ENCODE measurements at places on chromosomes 6 and 20.

DNA sequence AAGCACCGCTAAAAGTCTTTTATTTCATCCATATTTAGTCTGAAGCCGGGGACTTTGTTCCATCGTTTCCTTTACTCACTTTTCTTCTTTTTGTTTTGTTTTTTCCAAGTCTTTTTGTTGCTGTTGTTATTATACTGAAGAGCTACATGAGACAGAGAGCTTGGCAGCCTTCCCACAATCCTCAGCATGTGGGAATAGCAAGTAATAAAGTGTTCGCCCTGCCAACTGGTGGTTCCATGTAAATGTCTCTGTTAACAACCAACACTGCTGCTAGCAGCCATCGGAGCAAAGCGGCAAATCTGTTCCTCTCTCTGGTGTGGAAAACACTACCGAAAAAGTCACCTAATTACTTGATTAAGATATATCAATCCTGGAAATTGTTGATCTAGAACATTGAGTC, 437.8 kb upstream of the ID4 start:
- DNase-seq: no peak

DNA sequence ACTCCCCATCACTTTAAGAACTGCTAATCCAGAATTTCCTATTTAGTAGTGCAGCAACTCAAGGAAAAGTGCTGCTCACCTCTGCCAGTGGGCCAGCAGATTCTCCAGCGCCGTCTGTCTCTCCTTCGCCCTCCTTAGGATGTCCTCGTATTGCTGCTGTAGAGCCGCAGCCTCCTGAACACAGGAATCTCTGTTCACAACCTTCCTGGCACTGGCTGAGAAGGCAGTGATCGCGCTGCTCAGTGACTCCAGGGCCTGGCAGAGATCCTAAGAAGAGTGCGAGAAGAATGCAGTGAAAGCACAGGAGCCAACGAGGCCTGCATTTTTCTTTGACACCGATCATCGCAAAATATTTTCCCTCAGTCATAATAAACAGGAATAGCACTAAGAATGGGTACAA, 209.0 kb downstream of the SYNE1 start:
- no peak for DNase-seq

GRCh38 chr20:62040381-62040922, 25.2 kb downstream of the TAF4 start:
- no peak for DNase-seq

DNA sequence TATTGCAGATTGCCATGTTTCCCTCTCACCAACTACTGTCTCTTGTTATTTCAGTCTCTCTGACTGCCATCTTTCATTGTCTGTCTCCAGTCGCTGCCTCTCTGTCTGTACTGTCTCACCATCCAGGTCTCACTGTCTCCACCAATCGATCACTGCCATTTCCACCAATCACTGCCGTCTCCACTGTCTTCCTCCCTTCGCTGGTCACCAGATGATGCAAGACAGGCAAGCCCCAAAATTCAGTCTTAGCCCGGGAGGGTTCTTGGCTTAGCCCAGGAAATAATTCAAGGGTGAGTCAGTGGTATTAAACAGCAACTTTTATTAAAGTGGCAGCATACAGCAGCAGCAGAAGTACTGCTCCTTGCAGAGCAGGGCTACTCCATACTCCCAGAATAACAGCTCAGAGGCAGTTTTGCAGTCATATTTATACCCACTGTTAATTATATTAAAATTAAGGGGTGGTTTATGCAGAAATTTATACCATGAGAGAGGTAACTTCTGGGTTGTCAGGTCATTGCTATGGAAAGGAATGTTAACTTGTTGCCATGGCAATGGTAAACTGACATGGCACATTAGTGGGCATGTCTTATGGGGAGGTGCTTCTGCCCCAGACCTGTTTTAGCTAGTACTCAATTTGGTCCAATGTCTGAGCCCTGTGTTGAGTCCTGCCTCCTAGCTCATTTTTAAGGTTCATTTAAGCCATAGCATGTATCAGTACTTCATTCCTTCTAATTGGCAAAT, 23.0 kb upstream of the ECHDC1 start:
- DNase-seq: no peak

GRCh38 chr6:50007819-50008218, 14.0 kb downstream of the DEFB110 start:
- DNase-seq: no peak

DNA sequence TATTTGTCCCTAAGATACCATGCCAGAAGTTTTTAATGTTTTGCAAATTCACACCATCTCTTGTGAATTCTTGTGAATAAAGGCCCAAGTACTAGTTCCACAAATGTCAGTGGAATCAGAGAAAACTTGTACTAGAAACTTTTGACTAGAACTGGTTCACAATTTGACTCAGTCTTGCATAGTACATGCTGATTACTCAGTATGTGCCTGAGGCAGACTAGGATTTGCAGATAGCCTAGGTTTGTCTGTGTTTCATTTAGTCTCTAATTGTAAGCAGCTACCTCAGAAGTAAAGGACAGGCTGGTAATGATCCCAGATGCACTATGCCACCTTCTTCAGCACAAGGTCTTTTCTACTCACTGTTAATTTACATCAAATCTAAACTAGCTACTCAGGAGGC, 34.2 kb upstream of the GSTA4 start:
- DNase-seq: no peak

DNA sequence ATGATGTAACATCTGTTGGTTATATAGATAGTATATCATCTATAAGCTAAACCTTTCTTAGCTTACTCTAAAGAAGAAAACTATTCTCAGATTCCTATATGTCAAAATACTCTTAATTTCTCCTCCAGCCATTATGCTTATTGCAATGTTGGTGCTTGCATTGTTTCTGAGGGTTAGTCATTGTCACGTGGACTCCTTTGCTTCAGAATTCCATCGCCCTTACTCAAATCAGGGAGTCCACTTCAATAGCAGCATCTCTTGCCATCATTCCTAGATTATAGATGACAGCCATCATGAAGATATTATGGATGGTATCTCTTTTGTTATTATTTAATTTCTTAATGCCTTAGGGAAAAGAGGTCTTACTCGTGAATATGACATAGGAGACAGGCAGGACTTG, 776.1 kb downstream of the TENT5A start:
- no peak for DNase-seq

GRCh38 chr20:53809728-53810365, 216.2 kb upstream of the ZNF217 start:
- DNase-seq: no peak

DNA sequence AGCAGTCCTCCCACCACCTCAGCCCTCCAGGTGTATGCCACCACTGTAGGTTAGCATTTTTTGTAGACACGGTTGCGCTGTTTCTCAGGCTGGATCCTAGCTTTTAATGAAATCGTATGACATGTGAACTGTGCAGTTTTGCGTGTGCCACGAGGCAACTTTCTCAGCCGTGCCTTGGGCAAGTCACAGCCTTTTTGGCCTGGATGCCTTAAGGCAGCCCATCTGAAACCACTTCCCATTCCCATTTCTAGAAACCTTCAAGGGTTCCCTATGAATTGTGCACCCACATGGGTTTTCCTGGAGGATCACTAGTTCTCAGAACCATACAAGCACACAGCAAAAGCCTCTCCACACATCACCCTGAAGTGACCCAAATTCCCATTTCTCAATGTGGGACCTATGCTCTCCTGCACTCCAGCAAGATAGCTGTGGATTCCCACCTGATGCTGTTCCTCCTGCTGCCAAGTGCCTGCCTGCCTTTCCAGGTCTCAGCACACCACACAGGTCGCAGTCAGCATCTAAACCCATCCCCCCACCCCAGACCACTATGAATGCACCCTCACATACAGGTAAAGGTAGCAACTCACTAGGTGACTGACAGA, 28.9 kb downstream of the SNX5 start:
- DNase-seq: no peak

GRCh38 chr20:227439-228105, 514 bp downstream of the DEFB129 start:
- no peak for DNase-seq

DNA sequence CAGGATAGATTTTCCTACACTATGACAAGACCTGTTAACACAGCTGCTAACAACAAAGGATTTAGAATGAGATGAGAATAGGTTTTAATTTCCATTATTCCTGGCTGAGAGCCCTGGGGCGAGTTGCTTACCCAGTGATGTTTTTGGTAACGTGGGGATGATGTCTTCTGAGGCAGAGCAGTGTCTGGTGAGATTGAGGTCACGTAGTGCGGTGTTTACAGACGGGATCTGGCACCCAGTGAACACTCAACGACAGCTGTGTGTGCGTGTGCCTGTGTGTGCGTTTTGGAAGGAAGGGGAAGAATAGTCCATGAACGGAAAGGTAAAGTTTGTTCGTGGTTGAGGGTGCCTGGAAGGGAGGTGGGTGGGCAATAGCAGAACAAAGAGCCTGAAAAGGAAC, 384.7 kb downstream of the C6orf118 start:
- DNase-seq: no peak

- no peak for DNase-seq
These were observed 12.5 kb upstream of the R3HDML start for GRCh38 chr20:44324343-44324742.

DNA sequence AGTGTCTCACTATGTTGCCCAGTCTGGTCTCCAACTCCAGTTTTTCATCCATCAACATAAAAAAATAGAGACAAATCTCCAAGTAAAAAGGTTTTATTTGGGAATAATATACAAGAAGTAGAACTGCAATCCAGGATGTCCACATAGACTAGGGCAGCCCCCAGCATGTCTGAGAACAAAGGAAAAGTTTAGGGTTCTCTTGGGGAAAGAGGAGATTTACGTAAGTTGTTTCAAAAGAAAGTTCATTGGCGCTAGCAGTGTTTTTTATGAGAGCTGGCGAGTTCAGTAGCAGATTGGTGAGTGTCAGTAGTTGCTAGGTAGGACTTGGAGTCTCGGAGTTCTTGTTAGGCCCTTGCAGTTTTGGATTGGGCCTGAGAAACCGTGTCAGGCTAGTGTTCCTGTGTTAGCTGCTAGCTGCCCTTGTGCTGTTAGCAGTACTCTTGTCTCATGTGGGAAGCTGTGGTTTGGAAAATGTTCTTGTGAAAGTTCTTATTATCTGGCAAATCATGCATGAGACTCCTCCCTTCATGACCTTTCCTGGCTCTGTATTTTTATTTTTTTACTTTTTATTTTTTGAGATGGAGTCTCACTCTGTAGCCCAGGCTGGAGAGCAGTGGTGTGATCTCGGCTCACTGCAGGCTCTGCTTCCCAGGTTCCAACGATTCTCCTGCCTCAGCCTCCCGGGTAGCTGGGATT, 24.7 kb downstream of the TTLL9 start:
- peak; percentile 85 for DNase-seq

- no peak for DNase-seq
These were observed 20.4 kb downstream of the OSBPL2 start for GRCh38 chr20:62258499-62259293.
